ENCODE measurements at places on chromosomes 5 and 9. TPM values are rescaled to one million over a fixed set of nuclear protein-coding genes. Genes with fewer than 3 reads are reported as not detected.

The DIRAS2 gene
- 0.09 TPM for total RNA-seq

- DNase-seq: no peak
Observed at GRCh38 chr5:74441616-74442015, 198.9 kb downstream of the ENC1 start.

The ECSCR gene
- 14.0 TPM for total RNA-seq

GRCh38 chr9:91503673-91504081 is 80.0 kb upstream of the NFIL3 start:
- no peak for DNase-seq

DNA sequence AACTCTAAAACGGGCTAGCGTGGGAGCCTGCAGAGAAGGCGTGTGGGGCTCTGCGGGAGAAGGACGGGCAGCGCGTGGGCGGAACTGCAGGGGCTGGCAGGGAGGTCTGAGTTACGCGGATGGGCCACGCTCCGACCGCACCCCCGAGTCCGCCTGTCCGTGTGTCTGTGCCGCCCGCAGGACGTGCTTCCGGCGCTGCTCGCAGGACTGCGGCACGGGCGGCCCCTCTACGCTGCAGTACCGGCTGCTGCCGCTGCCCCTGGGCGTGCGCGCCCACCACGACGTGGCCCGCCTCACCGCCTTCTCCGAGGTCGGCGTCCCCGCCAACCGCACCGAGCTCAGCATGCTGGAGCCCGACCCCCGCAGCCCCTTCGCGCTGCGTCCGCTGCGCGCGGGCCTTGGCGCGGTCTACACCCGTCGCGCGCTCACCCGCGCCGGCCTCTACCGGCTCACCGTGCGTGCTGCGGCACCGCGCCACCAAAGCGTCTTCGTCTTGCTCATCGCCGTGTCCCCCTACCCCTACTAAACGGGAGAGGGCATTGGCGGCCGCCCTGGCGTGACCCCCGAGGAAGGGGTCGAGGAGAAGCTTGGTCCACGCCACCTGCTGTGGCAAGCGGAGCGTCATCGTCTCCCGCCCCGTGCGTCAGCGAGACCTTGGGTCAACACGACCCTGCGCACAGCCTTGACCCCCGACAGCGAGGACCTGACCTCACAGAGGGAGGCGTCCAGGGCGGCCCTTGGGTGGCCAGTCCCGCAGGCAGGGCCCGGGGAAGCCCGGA is 11.4 kb upstream of the ASS1 start:
- DNase-seq: peak; percentile 75

GRCh38 chr9:138014563-138014945 is 137.0 kb downstream of the CACNA1B start:
- DNase-seq: no peak

DNA sequence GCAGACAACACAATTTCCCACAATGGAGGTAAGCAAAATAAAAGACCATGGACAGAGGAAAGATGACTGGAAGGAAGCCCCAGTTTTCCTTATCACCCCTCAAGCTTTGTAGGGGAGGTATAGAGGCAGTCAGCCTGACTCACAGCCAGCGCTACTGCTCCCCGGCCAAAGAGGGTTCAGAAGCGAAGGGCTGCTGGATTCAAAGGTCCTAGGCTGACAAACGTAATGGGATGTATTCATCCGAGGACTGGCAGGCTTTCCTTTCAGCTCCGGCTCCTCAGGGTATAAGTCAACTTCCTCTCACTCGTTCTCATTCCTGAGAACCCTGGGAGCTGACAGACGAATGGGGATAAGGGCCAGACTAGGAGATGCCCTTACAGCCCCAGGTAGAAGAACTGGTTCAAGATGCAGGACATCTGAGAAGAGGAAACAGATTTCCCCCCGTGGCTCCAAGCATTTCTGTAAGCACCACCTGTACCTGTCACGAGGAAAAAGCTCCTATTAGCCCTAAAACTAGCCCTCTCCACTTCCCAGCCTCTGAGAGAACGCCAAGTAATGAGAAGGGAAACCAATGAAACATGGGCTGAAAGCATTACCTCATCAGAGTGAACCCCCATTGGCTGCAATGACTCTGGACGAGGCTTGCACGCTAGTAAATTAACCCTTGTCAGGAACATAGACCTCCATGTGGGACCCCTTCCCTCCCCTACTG is 22.1 kb upstream of the FAM13B start:
- DNase-seq: no peak

The PGM5 gene
- 144 TPM for total RNA-seq

- peak; percentile 96 for DNase-seq
Observed at GRCh38 chr5:36241631-36242533, at the start of gene NADK2. Gene NADK2 (minus strand): TSS chr5:36241925. CDS start chr5:36241798, 127 bp downstream.

GRCh38 chr9:29422438-29422837 is 1849.2 kb upstream of the C9orf72 start:
- DNase-seq: no peak

All from heart left ventricle (tissue), 16 donors.